AG04450 (cell line): ENCODE measurements at places on chromosomes 12 and 14. TPM values are rescaled to one million over a fixed set of nuclear protein-coding genes. Genes with fewer than 3 reads are reported as not detected.

DNA sequence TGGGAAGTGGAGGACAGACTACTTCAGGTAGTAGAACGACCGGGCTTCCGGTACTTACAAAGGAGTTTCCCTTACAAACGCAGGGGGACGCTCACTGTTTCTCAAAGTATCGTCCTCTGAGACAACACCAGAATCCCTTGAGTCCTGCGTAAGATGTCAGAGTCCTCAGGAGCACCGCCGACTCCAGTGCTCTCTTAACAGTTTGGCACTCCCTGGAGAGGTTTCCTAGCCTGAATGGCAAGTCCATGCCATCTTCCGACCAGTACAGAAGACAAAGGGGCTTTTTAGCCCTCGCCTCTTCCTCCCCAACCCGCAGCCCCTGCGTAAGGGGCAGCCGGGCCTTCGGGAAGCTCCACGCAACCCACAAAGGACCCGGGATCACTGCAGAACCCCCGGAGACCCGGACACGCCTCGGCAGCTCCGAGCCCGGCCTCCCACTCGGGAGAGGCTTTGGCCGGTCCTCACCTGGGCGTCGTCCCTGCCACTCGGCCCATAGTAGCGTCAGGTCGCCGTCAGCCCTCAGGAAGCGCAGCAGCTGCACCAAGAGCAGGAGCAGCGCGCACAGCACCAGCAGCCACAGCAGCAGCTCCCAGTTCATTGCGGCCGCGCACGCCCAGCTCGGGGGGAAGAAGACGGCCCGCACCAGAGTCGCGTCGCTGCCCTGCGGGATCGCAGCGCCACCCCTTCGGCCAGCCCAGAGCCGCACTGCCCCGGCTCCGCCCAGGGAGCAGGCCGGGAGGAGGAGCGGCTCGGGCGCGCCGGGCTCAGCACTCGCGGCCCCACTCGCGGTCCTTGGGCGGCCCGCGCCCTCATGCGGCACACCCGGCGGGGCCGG lies at the start of gene DHRS7:
TSS of gene DHRS7 (minus strand) at position 687 of the 835 bp plus-strand sequence. CDS start at position 598, 89 bp downstream.
- DNase-seq = peak; percentile 24

GRCh38 chr14:103904493-103905107 lies 23.7 kb upstream of the TDRD9 start:
- DNase-seq = no peak

DNA sequence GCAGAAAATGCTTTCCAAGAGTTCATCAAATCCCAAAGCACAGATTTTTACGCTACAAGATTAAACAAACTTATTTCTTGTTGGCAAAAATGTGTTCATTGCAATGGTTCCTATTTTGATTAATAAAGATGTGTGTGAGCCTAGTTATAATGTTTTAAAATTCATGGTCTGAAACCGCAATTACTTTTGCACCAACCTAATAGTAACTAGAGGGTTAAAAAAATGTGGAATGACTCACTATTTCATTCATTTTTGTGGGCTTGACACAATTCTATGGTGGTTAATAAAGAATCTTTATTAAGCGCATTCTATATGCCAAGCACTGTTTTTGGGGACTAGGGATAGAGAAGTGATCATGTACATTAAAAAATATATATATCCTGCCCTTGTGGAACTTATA lies 38.6 kb upstream of the METAP2 start:
- no peak for DNase-seq

GRCh38 chr14:25226214-25226613 lies 176.3 kb upstream of the STXBP6 start:
- DNase-seq = no peak

The TGFB3 gene
- 3.3 and 3.6 TPM in 2 replicates for polyA plus RNA-seq

The STAT6 gene
- polyA plus RNA-seq = 79.5 and 94.2 TPM in 2 replicates

The IL22 gene
- polyA plus RNA-seq = not detected in 2 replicates

The ZDHHC22 gene
- not detected in 2 replicates for polyA plus RNA-seq

The SERPINA1 gene
- polyA plus RNA-seq = 1.7 and 1.9 TPM in 2 replicates
